ENCODE measurements at places on chromosomes 6 and 20. TPM values are rescaled to one million over a fixed set of nuclear protein-coding genes. Genes with fewer than 3 reads are reported as not detected.

SLC12A5 gene
- 53.1 TPM for polyA plus RNA-seq

EPHA7 gene
- 17.4 TPM for polyA plus RNA-seq

PRSS16 gene
- not detected for polyA plus RNA-seq

SALL4 gene
- 1.1 TPM for polyA plus RNA-seq

PAK5 gene
- 47.0 TPM for polyA plus RNA-seq

C6orf120 gene
- 17.8 TPM for polyA plus RNA-seq

All from neural cell (in vitro differentiated cells).